ENCODE measurements at places on chromosomes 11 and 22.

DNA sequence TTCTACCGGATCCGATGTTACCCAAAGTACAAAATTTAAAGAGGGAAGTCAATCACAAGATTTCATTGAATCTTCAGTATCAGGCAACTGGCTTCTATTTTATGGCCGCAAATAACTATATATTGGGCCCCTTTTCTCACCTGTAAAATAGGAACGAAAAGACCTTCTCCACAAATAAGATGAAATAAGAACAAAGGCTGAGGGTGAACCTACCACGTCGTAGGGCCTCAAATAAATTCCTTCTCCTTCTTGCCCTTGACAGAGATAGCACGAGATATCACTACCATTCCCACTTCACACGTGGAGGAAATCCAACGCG, 794 bp upstream of the EMSY start:
- no peak for DNase-seq

GRCh38 chr11:68186061-68186460, 27.0 kb downstream of the KMT5B start:
- DNase-seq = peak; percentile 71

GRCh38 chr11:115325523-115325922, 178.7 kb downstream of the CADM1 start:
- no peak for DNase-seq

DNA sequence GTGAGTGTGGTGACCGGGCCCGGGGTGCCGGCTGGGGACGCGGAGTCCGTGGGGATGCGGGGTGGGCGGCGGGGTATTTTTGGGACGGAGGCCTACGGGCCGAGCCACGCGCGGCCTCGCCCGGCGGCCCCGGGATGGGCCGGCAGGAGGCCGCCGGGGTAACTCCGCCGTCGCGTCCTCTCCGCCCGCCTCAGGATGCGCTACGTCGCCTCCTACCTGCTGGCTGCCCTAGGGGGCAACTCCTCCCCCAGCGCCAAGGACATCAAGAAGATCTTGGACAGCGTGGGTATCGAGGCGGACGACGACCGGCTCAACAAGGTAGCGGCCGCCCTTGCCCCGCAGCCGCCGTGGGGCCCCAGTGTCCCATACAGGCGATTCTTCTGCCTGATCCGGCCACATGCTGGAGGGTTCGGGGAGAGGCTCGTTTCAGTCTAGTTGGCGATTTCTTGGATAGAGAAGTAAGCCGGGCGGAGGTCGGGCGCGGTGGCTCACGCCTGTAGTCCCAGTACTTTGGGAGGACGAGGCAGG, 337 bp downstream of the RPLP2 start:
- DNase-seq = no peak

DNA sequence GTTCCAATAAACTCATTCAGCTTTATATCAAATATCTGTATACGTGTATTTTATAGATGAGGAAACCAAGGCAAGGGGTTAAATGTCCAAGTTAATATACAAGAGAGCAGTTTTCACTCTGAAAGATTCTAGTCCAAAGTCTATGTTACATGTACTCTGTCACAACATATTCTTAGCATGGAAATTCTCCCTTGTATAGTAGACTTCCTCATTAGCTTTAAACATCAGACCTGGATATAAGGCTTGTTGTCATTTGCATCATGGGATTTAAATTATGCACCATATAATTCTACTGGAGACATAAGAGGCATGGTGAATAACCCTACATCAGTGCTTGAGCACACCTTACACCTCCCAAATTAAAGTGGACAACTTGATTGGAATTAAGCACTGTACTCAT, 681.9 kb upstream of the CCDC179 start:
- no peak for DNase-seq

GRCh38 chr22:50739279-50739691, 1.3 kb downstream of the ACR start:
- DNase-seq = no peak

DNA sequence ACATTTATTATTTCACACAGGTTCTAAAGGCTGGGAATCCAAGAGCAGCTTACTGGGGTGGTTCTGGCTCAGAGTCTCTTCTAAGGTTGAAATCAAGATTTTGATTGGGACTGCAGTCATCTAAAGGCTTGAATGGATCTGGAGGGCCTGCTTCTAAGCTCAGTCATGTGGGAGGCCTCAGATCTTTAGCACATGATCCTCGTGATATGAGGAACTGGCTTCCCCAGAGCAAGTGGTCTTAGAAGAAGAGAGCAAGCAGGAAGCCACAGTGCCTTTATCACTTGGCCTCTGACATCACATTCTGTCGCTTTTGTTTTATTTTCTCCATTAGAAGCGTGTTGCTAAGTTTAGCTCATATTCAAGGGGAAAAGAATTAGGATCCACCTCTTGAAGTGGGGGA, 88.9 kb downstream of the ARFGAP2 start:
- DNase-seq = no peak

Measured in GM23338 (cell line).